MCF 10A (cell line): ENCODE measurements at places on chromosomes 4 and X. TPM values are rescaled to one million over a fixed set of nuclear protein-coding genes. Genes with fewer than 3 reads are reported as not detected.
A peak's percentile ranks its signal among the peaks of the same experiment; 100 is the strongest.

Gene CLDN22
- total RNA-seq: not detected in 2 replicates

DNA sequence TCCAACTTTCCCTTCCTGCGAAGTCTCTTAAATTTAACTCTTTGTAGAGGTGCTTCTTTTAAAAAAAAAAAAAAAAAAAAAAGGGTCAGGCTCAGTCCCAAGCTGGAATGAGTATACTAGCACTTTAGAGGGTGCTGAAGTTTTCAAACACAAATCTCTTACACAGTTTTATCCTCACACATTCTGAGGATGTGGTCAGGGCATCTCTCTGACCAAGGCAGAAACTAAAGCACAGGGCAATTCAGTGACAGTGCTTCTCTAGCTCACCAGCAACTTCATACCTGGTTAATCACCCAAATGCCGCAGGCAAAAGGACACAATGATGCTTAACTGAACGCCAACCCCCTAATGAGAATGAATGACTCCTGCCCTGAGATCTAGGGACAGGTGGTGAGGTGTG is 9.8 kb upstream of the PGM2 start:
- DNase-seq: no peak

- DNase-seq: peak; percentile 52
Observed at GRCh38 chr4:158161551-158162354, 11.1 kb downstream of the GASK1B start.

- DNase-seq: no peak
Observed at GRCh38 chr4:15385928-15386327, 41.9 kb upstream of the C1QTNF7 start.

Gene SLC38A5
- total RNA-seq: 1.4 and 2.6 TPM in 2 replicates

GRCh38 chr4:150886597-150886996 is 128.5 kb downstream of the LRBA start:
- DNase-seq: peak; percentile 21

GRCh38 chrX:135740681-135741149 is 27.3 kb downstream of the CT45A1 start:
- DNase-seq: peak; percentile 64

DNA sequence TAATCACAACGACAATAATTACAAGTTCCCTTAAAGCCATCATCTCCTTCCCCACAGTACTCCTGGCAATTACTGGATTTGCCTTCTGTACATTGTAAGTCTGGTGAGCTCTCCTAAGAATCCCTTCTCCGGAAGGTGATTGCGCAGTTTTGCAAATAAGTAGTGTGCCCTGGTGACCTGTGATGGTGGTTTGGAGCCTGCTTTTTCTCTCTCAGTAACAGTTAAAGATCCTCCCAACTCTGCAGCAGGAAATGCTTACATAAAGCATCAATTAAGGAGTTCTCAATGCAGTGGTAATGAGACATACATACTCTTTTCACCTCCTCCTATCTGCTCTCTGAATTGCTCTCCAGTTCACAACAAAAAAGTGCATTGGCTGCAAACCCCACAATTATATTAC is 159.7 kb downstream of the SH2D1A start:
- DNase-seq: no peak

DNA sequence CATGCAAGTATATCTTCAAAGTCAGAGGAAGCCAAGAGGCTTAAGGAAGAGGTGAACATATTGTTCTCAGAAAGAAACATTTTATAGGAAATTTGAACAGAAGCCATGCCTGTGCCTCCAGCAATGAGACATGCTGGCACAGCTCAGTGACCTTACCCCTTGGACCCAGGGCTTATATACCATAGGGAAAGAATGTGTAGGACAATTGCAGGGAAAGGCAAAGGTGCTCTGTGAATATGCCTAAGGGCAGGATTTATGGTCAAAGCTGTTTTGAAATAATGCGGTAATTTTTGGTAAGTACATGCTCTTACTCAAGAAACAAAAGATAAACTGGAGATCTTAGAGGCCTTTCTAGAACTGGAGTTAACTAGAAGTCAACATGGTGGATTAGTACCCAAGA is 568.8 kb downstream of the GRID2 start:
- DNase-seq: peak; percentile 87

DNA sequence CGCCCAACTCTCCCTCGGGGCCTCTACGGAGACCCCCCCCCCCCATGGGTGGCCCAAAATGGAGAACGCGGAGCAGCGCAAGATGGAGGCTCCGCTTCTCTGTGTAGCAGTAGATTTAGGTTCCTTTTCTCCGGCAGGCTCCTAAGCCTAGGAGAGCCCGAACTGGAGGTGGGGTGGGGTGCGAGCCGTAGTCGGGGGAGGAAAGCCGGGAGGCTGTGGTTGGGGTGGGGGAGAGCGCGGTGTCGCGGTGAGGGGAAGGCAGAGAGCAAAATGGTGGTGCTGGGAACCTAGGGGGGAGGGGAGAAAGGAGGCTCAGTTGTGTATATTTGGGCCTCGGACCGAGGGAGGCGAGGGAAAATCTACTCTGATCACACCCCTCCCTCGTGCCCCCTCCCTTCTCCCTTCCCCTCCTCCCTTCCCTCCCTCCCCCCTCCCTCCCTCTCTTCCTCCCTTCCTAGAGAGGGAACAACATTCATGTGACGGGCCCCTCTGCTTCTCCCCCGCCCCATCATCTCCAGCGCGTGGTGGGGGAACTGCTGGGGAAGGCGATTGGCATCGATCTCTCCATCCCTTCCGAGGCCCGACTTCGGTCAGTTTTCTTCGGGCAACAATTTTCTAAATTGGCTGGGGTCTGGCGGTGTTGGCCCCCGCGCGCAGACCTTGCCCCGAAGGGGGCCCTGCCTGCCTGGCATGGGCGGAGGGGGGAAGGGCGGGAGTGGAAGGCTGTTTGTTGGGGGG is at the start of gene STAG2:
Gene STAG2, plus strand, starts transcription at position 439 of the 738 bp plus-strand sequence. CDS start 60,922 bp downstream, outside the sequence.
- DNase-seq: peak; percentile 90

- peak; percentile 83 for DNase-seq
Observed at GRCh38 chr4:5812506-5813229, 80.2 kb downstream of the CRMP1 start.

Gene ADH1A
- 0.21 TPM in 1 of 2 replicates, not detected in the other for total RNA-seq

Gene OTUD6A
- total RNA-seq: not detected in 2 replicates

DNA sequence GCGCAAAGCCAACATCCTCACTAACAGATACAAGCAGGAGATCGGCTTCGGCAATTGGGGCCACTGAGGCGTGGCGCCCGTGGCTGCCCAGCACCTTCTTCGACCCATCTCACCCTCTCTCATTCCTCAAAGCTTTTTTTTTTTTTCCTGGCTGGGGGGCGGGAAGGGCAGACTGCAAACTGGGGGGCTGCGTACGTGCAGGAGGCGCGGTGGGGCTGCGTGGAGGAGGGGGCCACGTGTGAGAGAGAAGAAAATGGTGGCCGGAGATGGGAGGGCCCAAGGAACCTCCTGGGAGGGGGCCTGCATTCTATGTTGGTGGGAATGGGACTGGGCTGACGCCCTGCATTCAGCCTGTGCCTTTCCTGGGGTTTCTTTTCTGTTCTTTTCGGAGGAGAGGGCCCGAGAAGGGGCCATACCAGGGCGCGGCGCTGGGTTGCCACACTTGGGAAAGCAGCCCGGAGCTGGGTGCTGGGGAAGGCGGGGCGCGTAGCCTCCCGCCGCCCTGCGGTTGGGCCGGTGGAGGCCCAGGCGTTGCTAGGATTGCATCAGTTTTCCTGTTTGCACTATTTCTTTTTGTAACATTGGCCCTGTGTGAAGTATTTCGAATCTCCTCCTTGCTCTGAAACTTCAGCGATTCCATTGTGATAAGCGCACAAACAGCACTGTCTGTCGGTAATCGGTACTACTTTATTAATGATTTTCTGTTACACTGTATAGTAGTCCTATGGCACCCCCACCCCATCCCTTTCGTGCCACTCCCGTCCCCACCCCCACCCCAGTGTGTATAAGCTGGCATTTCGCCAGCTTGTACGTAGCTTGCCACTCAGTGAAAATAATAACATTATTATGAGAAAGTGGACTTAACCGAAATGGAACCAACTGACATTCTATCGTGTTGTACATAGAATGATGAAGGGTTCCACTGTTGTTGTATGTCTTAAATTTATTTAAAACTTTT is 4.5 kb downstream of the MID1IP1 start:
- peak; percentile 79 for DNase-seq

Gene GRIA2
- total RNA-seq: not detected in 2 replicates

Gene MTTP
- 0.27 and 0.51 TPM in 2 replicates for total RNA-seq

Gene SMIM10L2A
- 0.16 and 0.20 TPM in 2 replicates for total RNA-seq

Gene ZGRF1
- 6.1 and 6.9 TPM in 2 replicates for total RNA-seq

- no peak for DNase-seq
Observed at GRCh38 chrX:79153348-79153747, 8.9 kb downstream of the GPR174 start.

GRCh38 chr4:123018396-123018775 is 96.0 kb upstream of the NUDT6 start:
- no peak for DNase-seq

- DNase-seq: peak; percentile 43
Observed at GRCh38 chr4:140662082-140662869, 93.5 kb upstream of the UCP1 start.

Gene BCLAF3
- 8.6 and 9.6 TPM in 2 replicates for total RNA-seq

Gene GSTCD
- 16.3 and 19.2 TPM in 2 replicates for total RNA-seq

DNA sequence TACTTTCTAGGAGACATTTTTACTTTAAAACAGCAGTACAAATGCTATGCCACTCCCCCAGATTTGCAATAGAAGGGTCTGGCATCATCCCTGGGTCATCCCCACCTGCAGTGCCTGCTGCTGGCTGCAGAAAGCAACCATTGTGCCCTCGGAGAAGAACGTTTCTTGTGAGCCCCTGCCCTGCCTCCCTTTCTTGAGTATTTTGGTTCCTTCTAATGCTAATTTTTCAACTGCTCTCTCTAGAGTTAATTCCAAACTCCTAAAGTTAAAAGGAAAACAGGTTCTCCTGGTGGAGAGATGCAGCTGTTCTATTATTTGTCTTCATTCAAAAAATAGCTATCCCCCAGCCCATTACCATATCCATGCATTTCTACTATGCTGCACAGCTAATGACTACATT is 107.1 kb downstream of the IDS start:
- no peak for DNase-seq

Gene PPP4R3C
- not detected in 2 replicates for total RNA-seq

Gene COL4A5
- 122 and 138 TPM in 2 replicates for total RNA-seq

DNA sequence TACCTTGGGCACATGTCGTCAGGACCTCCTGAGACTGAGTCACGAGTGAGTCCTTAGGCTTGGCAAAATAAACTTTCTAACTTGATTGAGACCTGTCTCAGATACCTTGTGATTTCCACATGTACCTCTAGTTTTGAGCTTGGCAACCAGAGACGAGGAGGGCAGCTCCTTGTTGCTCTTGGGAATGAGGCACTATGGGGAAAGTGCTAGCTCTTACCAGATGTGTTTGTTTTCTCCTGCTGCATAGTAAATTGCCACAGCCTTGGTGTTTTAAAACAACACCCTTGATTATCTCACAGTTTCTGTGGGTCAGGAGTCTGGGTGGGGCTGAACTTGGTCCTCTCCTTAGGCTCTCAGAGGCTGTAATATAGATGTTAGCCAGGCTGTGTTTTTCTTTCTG is 59.1 kb upstream of the MAML3 start:
- DNase-seq: peak; percentile 43

DNA sequence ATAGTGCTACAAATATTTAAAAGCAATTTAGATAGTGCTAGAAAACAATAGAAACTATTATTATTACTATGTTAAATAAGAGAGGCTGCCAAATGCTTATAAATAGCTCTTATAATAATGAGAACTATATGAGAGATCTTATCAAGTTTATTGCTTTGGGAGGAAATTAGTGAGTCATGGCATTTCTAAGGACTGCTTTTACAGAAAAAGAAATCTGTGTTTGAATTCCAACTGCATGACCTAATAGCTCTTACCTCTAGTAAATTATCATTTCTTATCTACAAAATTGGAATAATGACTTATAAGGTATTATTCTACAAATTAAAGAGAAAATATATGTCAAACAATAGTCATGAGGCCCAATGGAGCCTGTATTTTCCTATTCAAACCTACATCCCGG is 177.2 kb downstream of the GABRG1 start:
- DNase-seq: no peak

DNA sequence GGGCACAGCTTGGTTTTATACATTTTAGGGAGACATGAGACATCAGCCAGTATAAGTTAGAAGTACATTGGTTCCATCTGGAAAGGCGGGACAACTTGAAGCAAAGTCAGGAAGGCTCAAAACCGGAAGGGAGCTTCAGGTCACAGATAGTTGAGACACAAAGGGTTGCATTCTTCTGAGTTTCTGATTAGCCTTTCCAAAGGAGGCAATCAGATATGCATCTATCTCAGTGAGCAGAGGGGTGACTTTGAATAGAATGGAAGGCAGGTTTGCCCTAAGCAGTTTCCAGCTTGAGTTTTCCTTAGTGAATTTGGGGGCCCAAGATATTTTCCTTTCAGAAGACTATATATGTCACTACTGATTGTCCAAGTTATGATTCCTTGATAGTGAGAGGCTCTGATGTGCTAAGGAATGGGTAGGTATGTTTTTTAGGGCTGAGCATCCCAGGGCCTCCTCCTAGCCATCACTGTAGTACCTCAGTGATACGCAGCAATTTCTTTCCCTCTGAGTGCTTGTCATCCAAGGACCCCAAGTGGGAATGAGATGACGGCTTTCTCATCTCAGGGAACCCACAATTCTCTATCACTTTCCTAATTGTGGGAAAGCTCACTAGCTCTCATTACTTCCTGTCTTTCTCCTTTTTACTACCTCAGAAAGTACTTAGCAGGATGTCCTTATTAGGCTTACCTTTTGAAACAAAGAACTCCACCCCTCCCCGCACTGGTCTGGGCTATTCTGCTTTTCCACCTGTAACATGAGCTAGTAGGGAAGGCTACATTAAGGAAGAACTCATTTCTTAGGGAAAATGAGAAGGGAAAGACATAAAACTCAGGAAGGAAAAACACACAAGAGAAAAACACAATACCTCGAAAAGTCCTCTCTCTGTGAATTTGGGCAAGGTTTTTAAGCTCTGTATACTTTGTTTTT is 632.7 kb downstream of the RAPGEF2 start:
- no peak for DNase-seq

- DNase-seq: no peak
Observed at GRCh38 chr4:7160951-7161440, 31.3 kb upstream of the SORCS2 start.

Gene FDCSP
- total RNA-seq: not detected in 2 replicates
